ENCODE measurements at places on chromosomes 12 and 14. TPM values are rescaled to one million over a fixed set of nuclear protein-coding genes. Genes with fewer than 3 reads are reported as not detected.

Gene GPATCH2L
- 39.2 TPM for total RNA-seq

Gene MYF5
- total RNA-seq = 87.5 TPM

Gene SOX5
- not detected for total RNA-seq

Gene SLC22A17
- total RNA-seq = 9.6 TPM

GRCh38 chr14:51327376-51327775 is 87.3 kb downstream of the TMX1 start:
- DNase-seq = no peak

- peak; percentile 71 for DNase-seq
Measured at GRCh38 chr12:108611884-108612415, 14.1 kb upstream of the TMEM119 start.

- DNase-seq = peak; percentile 33
Measured at GRCh38 chr12:75816897-75817296, 214.7 kb downstream of the PHLDA1 start.

DNA sequence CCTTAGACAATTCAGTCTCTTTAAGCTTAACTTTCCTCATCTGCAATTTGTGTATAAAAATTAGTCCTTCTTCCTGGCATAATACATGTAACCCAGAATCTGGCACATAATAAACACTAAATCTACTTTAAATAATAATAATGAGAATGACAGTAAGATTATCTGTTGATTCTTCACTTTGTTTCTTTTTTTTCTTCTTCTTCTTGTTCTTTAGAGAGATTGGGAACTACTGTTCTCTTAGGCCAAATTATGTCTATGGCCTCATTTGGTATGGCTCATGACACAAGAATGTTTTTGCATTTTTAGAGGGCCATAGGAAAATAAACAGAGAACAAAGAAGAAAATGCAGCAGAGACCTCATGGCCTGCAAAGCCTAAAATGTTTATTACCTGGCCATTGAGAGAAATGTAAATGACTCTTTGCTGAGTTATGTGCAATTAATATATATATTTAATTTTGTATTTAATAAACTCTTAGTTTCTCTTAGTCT is 275.8 kb downstream of the SLC6A15 start:
- no peak for DNase-seq

DNA sequence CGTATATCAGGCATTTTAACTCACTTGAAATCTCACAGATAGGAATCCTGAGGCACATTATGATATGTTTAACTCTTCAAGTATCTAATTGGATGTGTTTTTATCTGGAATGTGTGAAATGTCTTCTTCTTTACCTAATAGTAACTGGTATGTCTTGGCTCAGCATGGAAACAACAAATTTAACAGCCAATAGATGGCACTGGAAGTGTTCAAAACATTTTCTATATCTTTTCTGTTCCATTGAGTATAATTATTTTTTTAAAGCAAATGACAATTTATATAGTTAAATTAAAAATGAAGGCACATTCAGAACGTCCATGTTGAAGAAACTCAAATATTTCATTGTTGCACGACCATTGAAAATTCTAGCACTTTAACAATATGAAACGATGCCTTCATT is 164.6 kb upstream of the SLC16A7 start:
- DNase-seq = peak; percentile 25

All from myocyte (in vitro differentiated cells).